WTC11 (cell line): ENCODE measurements at places on chromosomes 1 and 21. TPM values are rescaled to one million over a fixed set of nuclear protein-coding genes. Genes with fewer than 3 reads are reported as not detected.

Gene BATF3
- total RNA-seq: 3.9 to 6.1 TPM (median 3.9 TPM) in 3 replicates

Gene MYOC
- not detected in 3 replicates for total RNA-seq

Gene SH3D21
- 22.1 to 29.3 TPM (median 26.9 TPM) in 3 replicates for total RNA-seq

DNA sequence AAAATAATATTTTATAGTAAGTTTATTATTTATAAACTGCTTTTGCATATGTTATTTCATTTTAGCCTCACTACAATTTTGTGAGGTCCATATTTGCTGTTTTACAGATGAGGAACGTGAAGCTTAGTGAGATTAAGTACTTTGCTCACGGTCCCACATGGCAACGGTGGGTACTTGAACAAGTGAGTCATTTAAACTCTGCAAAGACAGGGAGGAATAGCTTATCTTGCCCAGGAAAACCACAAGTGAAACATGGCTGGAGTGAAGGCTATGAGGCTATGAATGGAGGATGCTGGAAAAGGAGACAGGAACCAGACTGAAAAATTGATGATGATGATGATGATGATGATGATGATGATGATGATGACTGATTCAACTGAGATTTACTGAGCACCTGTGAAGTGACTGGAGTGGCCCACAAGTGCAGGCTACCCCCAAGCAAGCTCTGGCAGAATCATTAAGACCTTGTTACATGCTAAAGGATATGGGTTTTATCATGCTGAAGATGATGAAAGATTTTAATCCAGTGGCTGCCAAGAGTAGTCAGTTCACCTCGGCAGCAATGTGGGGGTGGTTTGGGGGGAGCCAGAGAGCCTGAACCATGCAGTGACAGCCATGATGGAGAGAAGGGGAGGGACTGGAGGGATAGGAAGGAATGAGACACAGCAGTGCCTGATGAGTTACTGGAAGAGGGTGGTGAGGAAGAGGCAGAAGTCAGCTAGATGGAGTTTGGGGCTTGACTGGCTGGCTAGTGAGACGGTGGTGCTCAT, 1.4 kb upstream of the ABCA4 start:
- no peak for DNase-seq
- peaks cover 17% of the 10 kb centered on the region for H3K27me3 ChIP-seq
- H3K4me3 ChIP-seq: no peak overlapping the region
- no peaks in the 10 kb centered on the region for H3K36me3 ChIP-seq
- H3K27ac ChIP-seq: no peak overlapping the region

DNA sequence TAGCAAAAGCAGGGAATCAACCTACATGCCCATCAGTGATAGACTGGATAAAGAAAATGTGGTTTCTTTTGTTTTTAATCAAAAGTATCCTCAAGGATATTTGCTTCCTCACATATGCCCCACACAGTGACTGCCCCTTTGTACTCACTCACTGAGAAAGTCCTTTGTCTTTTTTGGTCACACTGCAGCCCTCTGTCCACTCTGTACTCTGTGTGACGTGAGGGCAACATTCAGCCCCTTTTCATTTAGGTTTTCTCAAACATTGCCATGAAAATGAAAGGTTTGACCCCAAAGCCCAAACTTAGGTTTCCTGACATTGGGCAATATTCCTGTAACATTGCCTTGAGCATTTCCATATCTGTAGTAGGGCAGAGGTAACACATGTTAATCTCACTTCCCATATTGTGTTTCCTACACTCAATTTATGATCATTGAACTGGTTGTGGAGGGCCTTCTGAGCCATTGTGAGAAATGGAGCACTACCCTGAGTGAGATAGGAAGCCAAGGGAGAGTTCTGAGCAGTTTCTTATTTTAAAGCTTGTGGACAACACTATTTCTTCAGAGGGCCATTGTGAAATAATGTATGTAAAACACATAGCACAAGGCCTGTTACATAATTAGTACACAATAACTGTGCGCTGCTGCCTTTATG, 501.9 kb upstream of the C1orf87 start:
- no peaks in the 10 kb centered on the region for H3K27me3 ChIP-seq
- peaks cover 27% of the 10 kb centered on the region for H3K4me1 ChIP-seq
- H3K36me3 ChIP-seq: no peaks in the 10 kb centered on the region
- no peak for DNase-seq
- H3K27ac ChIP-seq: no peak overlapping the region

GRCh38 chr1:56094168-56094567, 485.2 kb downstream of the PLPP3 start:
- no peak overlapping the region for H3K27ac ChIP-seq
- H3K4me1 ChIP-seq: 0 out of 2 replicates have a peak, but pooled peaks cover 7% of the 10 kb centered on the region
- peaks cover 5% of the 10 kb centered on the region; the same call in 1 of the 2 replicates for H3K36me3 ChIP-seq

DNA sequence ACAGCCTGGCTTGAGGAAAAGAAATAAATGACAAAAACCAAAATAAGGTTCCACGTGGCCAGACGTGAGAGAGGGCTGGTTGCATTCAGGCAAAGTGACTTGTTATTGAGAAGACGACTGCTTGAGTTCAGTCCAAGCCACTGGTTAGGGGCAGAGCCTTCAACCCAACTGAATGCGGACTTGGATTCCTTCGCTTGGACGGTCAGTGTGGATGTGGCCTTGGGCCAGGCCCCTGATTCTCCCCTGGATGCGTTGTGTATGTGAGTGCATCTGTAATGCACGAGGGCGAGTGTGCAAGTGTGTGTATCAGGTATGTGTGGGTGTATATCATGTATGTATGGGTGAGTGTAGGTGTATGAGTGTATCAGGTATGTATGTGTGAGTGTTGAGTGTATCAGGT, 1.9 kb downstream of the PLA2G2F start:
- H3K27ac ChIP-seq: no peak overlapping the region
- no peak for DNase-seq
- no peaks in the 10 kb centered on the region for H3K4me1 ChIP-seq
- H3K36me3 ChIP-seq: peaks cover 8% of the 10 kb centered on the region
- H3K4me3 ChIP-seq: no peak overlapping the region

- H3K27me3 ChIP-seq: no peaks in the 10 kb centered on the region
- H3K4me1 ChIP-seq: no peaks in the 10 kb centered on the region
- H3K36me3 ChIP-seq: no peaks in the 10 kb centered on the region
- peak overlapping the region; percentile 59 for H3K4me3 ChIP-seq
- H3K27ac ChIP-seq: 0 out of 2 replicates have a peak overlapping the region, but pooled peaks have one; percentile 76
Observed at GRCh38 chr21:43975469-43976098, 36.5 kb upstream of the TRAPPC10 start.

DNA sequence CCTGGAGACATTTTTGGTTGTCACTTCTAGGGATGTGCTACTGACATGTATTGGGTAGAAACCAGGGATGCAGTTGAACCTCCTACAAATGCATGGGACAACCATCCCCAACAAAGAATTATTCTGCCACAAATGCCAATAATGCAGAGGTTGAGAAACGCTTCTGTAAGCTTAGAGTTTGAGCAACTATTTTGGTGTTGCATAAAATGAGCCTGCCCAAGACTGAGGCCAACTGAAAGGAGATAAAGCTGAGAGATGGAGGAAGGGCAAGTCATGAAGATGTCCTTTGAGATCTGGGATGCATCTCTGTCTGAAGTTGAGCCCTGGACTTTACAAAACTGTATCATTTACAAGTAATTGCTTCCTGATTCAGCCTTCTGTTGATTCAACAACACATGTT, 106.9 kb downstream of the KCNJ15 start:
- no peak for DNase-seq
- H3K36me3 ChIP-seq: no peaks in the 10 kb centered on the region
- no peaks in the 10 kb centered on the region for H3K27me3 ChIP-seq
- H3K27ac ChIP-seq: no peak overlapping the region
- H3K4me3 ChIP-seq: no peak overlapping the region
- H3K4me1 ChIP-seq: no peaks in the 10 kb centered on the region
